ENCODE measurements at places on chromosomes 6 and 20.

- DNase-seq: peak; percentile 3
These were observed 36.8 kb downstream of the TSPYL4 start for GRCh38 chr6:116217069-116217468.

- DNase-seq: no peak
These were observed 118.1 kb downstream of the CEBPB start for GRCh38 chr20:50308513-50309279.

DNA sequence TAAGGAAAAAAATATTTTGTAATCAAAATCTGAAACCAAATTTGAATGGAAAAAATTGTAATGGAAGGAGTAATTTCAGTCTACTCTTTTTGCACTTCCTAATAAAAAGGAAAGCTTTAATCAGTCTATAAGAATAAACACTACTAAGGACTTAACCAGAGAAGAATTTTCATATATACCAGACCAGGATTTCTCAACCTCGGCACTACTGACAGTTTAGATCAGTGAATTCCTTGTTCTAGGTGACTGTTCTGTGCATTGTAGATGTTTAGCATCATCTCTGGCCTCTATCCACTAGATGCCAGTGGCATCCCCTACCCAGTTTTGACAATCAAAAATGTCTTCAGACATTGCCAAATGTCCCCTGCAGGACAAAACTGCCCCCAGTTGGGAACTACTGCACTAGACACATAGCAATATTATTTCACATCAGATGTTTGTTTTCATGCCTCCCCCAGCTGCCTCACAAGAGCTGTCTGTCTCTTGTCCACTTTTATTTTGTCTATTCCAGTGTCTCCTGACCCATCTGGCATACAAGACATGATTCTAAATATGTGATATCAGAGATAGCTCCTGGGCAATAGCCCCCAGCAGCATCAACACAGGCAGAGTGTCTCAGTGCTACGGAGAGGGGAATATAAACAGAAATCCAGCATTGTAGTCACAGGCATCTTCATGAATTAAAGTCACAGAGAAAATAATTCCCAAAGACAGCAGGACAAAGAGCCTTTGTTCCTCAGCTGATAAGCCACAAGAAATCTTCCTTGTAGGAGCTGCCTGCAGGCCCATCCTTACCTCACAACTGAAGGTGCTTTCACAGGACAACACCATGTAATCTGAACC is 27.0 kb downstream of the DNAAF9 start:
- DNase-seq: no peak

GRCh38 chr6:31121131-31121790 is 1.0 kb upstream of the CDSN start:
- no peak for DNase-seq

DNA sequence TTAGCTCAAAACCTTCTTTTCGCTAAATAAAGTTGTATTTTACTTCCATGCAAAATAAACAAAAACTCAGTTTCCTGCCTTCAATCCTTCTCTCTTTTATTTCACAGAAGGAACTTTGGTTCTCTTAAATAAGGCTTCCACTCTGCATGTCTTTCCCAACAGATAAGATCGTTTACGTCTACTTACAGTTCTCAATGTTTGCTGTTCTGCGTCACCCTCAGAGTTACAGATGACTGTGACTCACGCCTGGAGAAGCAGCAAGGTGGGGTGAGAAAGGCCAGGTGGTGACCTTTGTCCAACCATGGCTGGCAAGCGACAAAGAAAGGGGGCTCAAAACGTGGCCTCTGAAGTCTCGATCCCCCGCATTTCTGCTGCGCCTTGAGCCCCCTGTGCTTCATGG is 51.4 kb upstream of the RPS6KA2 start:
- no peak for DNase-seq

GRCh38 chr6:14254505-14254904 is 136.9 kb downstream of the CD83 start:
- no peak for DNase-seq

GRCh38 chr20:63897978-63898561 is 3.1 kb downstream of the DNAJC5 start:
- DNase-seq: no peak

DNA sequence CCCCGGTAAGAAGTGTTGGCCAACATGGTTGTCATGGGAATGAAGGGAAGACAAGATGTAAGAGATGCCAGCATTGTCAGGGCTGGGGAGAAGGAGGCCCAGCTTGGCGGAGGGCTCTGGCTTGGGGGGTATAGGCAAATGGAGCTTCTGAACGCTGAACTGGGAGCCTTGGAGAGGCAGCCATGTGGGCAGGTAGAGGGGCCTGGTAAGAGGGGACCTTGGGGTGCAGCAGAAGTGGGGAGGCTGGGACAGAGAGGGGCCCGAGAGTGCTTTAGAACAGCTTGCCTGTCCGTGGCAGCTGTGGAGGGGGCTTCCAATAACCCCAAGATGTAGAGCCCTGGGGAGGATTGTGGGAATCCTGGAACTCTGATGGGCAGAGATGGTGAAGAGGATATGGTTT is 3.0 kb downstream of the SLC22A1 start:
- no peak for DNase-seq

GRCh38 chr20:4811661-4812181 is 90.0 kb downstream of the PRND start:
- DNase-seq: peak; percentile 93

DNA sequence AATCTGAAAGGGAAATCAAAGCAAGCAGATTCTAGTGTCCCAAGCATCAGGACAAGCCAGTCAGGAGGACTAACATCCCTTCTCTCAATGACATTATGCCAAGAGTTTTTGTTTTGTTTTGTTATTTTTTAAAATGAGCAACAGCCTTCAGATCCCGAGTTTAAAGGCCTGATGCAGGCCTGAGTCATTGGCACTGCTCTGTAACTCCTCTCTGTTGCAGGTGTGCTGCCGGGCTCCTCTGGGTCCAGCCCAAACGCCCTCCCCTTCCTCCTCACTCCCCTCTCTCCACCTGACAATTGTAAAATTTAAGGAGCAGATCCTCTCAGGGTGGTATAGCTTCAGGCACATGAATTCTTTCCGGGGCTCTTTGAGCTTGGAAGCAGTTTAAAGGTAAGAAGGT is 502.0 kb downstream of the BMP2 start:
- no peak for DNase-seq

DNA sequence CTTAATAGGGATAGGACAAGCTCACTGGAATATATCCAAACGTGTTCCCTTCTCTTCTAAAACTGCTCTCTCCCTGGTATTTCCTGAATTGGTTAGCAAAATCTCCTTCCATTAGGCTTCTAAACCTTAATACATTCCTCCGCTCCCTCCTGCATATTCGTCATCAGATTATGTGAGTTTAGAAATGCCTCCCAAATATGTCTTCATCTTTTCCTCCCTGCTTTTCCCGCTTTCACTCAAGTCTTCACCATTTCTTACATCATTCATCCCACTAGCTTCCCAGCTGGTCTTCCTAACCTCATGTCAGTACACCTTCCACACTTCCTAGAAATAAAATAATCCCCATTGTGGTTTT is 26.9 kb downstream of the SLC22A16 start:
- DNase-seq: no peak

- no peak for DNase-seq
These were observed 29.4 kb upstream of the RPS6KA2 start for GRCh38 chr6:166656230-166657151.

DNA sequence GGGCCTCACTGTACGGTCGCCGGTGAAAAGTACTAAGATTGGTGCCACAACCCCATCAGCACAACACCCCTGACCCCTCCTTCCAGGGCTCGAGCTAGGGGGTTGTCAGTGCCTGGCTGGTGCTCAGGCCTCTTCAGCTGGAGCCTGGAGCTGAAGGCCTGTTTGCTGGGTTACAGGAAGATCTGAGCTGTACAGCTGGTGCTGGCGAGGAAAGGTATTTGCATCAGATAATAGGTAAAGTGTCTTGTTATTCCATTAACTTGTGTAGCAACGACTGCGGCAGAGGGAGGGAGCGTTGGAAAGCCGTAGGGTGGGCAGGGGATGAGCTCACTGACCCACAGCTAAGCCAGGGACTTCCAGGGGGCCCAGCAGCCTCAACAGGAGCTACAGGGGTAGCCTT is 15.8 kb upstream of the SIRPA start:
- no peak for DNase-seq

DNA sequence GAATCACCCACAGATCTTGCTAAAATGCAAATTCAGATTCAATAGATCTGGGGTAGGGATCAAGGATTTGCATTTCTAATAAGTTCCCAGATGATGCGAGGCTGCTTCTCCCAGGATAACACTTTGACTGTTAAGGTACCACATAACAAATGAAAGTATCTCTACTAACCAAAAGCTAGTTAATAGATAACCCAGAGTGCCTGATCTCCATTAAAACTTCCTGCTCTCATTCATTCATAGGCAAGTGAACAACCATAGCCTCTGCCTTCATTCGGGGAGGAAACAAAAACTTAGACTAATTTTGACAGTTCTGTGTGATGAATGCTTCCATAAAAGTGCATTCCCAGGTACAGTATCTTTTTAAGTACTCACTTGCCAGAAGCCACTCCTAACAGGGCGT is 265.6 kb upstream of the BTBD3 start:
- no peak for DNase-seq

DNA sequence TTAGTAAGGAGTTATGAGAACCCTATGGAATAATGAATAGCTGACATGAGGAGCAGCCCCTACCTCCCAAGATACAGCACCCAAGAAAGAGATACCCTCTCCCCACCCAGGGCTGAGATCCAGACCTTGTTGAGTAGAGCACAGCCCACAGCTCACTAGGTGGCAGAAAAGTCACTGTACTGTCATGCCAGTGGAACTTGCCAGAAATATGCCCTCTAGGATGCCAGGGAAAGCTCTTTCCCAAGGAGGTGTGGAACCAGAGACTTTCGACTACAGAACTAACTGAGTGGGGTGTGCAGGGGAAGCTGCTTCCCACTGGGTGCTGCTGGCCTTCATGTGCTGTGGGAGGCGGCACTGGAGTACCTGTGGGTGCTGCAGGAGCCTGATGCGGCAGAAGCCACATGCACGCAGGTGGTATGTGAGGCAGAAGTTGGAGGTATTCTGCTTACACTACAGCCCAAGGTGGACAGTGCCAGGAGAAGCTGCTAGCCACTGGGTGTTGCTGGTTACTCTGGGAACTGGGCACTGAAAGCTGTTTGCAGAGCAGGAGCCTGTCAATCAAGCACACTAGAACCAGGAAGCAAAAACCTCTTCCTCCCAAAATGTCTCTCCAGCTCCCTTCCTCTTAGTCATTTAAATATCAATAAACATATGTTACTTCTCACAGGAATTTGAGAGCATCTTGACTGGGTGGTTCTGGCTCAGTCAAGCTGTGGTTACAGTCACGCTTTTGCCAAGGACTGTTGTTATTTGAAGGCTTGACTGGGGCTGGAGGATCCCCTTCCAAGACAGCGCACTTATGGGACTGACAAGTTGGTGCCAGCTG is 17.8 kb downstream of the ARMC12 start:
- DNase-seq: no peak

- no peak for DNase-seq
These were observed 3.6 kb upstream of the RALY start for GRCh38 chr20:33990075-33990474.

- no peak for DNase-seq
These were observed 105.8 kb upstream of the TOP1 start for GRCh38 chr20:40922865-40923264.
